ENCODE measurements at places on chromosomes 11 and 22.

DNA sequence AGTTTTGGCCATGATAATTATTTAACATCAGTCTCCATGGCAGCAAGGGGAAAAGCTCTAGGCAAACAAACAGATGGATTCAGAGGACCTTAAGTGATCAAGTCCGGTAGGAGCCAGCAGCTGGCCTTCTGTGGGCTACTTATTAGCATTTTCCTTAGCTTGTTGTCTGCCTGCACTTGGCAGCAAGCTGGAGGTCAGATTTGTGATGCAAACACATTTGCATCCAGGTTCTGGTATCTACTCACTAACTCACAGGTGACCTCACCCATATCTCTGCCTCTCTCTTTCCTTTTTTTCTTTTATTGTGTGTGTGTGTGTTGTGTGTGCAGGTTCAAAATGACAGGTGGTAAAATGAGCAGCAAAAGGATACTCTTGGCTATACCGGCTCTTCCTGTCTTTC lies 32.3 kb downstream of the ARHGAP42 start:
- no peak for DNase-seq

GRCh38 chr11:121881806-121882205 lies 234.2 kb downstream of the BLID start:
- no peak for DNase-seq

DNA sequence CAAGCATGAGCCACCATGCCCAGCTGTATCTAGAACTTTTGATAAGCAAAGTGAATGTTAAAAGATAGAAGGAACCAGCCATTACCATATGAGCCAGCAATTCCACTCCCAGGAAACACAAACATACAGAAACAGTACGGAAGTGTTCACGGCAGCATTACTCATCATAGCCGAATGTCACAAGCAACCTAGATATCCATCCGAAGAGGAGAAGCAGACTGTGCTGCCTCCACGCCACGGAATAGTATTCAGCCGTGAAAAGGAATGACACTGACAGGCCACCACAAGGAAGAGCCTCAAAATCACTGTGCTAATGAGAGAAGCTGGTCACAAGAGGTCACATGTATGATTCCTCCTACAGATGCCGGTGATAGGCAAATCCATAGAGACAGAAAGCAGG lies 17.6 kb upstream of the MGAT3 start:
- no peak for DNase-seq

- DNase-seq: no peak
Measured at GRCh38 chr22:20438678-20439492, 1.3 kb upstream of the SCARF2 start.

DNA sequence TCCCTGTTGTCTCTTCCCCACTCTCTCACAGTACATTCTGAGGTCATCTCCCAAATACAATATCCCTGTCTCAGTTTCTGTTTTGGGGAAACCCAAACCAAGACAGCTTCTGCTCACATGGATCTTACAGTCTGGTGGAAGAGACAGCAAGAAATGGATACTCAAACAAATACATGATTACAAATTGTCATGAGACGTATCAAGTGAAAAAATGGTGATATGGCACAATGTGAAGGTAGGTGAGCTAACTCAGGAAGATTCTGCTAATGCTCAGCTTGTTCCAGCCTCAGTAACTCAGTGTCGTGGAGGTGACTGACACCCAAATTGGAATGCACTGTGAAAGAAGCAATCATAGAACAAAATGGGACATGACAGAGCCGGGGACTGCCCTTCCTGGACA lies 68.3 kb downstream of the CHST1 start:
- no peak for DNase-seq

DNA sequence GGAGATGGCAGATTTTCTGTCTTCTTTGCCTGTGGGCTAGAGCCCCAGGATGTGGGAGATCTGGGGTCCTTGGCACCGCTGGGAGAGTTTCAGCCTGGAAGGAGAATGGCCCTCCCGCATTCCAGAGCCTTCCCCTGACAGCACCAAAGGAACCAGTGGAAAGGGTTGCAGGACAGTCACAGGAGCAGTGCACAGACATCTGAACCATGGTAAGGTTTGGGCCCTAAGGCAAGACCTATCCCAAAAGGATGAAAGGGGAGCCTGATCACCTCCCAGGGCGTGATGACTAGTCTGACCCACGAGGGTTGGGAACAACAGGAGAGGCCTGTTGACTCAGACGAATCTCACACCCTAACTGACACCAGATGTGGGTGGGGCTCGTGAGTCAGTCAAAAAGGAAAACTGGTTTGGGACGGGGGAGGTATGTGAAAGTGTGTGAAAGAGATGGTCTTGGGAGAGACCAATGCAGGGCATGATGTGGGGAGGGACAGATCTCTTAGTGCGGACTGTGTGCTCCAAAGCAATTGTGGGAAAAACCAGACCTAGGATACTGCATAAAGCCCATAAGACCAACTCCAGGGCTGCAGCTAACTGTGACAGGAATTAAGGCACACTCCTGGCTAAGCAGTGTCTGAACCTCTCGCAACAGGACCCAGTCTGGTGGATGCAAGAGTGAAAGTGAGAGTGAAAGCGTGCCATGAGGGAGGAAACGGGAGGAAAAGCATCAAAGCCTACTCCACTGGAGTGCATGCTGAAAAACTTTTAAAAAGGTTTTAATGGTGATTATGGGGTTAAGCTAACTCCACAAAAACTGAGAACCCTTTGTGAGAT lies 39.1 kb upstream of the GLYAT start:
- DNase-seq: no peak

GRCh38 chr11:50379484-50379883 lies 346.8 kb downstream of the OR4C45 start:
- DNase-seq: no peak

- DNase-seq: peak; percentile 39
Measured at GRCh38 chr11:797296-798092, 587 bp downstream of the SLC25A22 start.

- DNase-seq: no peak
Measured at GRCh38 chr11:133047036-133047770, 485.1 kb downstream of the OPCML start.

- DNase-seq: no peak
Measured at GRCh38 chr22:42490243-42490832, 29.3 kb downstream of the RRP7A start.

DNA sequence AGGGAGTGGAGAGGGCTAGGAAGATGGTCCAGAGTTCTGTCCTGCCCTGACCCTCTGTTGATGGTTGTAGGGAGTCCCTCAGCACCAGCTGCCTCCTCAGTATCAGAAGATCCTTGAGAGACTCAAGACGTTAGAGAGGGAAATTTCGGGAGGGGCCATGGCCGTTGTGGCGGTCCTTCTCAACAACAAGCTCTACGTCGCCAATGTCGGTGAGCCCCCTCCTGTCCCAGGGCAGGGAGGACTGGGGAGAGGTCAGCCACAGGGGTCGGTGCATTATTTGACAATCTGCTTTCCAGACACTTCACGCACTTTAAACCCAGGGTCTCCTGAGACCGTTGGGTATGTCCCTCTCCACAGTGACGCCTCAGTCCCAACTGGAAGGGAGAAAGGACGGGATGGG lies 18.1 kb downstream of the TAB1 start:
- DNase-seq: no peak

GRCh38 chr11:130715085-130715876 lies 201.0 kb downstream of the SNX19 start:
- DNase-seq: no peak

DNA sequence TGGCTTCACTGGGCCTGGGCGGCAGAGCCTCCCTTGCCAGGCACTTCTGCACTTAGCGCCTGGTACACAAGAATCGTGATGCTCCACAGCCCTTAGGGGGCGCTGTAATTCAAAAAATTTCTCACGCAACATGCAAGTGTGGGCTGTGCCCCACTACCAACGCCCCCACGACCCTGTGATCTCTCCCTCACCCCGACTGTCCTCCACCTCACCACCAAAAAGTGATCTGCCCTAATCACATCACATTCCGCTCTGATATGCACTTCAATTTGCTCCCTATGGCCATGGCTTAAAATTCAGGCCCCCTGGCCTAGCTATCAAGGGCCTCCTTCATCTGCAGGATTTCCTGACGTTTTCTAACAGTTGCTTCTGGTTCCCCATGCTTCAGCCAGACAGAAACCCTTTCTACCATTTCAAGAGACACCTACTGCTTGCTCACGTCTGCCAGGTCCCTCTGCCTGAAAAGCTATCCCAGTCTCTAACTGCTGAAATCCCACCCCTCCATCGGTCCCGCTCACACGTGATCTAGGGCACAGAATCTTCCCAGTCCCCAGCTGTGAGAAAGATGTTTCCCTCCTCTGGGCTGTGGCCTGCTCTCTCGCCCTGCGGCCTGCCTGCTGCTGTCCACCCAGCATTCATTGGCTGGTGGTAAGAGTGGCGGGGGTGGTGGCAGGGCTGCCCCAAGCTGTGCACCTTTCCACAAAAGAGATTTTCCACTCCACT lies 27.9 kb upstream of the LRRC32 start:
- DNase-seq: no peak

GRCh38 chr22:28348613-28349609 lies 330.7 kb downstream of the TTC28 start:
- DNase-seq: no peak

DNA sequence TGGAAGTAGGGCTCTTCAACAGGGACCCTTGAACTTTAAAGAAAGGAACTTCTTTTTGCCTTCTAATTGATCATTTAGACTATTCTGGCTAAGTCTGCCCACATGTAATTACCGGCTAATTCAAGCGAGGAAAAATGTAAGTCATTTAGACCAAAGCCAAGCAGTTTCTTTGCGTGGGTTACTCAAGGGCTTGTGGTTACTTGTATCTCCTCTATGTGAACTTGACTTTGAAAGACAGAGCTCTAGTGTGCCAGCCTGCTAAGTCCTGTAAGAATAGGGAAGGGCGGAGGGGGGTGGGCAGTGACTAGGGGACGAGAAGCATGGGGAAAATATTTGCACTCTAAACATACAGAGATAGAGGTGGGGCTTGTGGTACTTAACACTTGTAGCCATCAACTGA lies 145.2 kb upstream of the TEAD1 start:
- DNase-seq: no peak

DNA sequence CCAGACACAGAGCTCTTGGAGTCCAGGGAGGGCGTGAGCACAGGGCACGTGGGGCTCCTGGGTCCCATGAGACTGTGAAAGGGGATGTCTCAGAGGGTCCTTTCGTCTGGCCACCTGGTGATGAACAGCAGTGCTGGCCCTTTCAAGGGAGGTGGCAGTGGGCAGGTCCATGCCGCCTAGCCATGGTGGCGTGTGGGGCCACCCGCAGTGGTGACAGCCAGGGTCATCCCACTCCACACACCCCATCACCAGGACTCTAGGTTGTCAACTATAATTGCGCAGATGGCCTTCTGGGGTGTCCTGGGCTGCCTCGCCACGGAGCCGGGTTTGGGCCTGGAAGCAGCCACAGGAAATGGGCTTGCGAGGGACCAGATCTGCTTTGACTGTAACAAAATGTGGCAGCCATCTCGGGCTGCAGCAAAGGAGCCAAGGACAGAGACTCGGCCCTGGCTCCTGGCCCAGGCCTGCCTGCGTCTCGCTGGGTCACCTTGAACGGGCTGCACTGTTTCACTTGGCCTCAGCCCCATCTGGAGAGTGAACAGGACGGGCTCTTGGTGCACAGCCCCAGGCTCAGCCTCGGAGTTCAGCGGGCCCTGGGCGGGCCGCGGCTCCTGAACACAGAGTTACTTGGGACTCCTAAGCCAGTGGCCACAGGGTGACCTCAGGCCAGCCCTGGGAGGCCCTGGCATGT lies 1350.5 kb downstream of the BRD1 start:
- no peak for DNase-seq

DNA sequence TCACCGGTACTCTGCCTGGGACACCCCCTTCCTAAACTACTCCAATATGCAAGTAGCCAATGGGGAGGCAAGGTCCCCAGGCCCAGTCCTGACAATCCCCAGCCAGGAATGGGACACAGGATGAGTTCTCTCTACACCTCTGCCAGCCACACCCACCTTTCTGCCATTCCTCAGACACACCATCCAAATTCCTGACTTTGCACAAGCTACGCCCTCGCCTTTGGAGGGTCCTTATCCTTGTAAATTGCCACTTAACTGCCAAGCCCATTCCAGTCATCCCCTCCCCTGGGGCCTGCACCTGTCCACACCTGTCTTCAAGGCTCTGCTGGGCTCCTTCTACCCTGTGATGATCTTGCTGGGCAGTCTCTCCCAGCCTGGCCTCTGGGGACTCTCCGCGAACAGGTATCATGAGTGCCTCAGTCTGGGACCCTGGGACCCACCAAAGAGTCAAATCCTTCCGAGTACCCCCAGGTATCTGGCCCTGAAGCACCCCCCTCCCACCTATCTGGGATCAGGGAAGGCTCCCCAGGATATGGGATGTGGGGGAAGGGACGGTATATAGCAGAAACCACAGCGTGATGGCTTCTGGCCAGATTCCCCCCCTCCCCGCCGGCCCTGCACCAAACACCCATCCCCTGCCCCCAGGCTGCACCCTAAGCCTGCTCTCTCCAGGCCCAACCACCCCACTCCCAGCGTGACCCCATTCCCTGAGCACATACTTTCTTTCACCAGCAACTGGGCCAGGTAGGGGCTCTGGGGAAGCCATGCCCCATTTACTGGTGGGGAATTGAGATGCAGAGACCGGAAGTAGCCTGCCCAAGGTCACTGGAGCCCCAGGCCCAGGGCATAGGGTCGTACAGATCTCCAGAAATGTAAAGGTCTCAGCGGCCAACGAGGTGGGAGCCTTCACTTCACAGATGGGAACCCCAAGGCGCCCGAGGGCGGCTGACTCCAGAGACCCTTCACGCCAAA lies 806 bp downstream of the ARAP1 start:
- no peak for DNase-seq

- DNase-seq: no peak
Measured at GRCh38 chr11:61331651-61332050, 1.3 kb downstream of the DDB1 start.

DNA sequence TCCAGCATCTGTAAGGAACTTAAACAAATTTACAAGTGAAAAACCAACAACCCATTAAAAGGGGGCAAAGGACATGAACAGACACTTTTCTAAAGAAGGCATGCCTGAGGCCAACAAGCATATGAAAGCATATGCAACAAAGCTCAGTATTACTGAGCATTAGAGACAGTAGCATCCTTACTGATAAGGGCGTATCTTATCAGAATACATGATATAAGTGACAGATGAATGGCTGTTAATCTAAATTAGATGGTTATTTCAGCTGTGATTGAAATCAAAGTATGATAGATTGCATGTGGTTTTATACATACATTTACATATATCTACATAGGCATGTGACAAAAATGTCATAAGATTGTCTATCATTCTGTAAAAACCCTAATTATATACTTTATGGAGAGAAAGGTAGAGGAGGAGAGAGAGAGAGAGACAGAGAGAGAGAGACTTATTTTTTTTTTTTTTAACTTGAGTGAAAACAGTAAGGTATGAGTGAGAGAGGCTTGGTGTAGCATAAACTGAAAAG lies 1240.7 kb downstream of the FAM181B start:
- no peak for DNase-seq

GRCh38 chr11:34175284-34176019 lies 70.0 kb downstream of the NAT10 start:
- DNase-seq: no peak

DNA sequence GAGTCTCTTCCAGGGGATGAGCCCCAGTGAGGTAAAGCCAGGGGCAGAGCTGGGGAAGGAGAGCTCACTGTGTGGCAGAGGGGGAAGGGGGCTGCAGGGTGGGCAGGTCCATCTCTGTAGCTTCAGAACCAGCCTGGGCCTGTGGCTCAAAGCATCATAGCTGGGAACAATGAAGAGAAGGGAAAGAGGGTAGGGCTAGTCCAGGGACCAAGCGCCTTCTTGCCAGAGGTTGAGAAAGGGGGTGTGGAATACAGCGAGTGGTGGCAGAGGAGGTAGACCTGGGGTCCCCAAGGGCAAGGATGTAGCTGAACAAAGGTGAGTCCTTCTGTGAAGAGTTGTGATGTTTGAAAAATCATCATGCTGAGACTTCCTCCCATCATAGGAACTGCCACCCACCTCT lies 1.2 kb upstream of the PLA2G3 start:
- no peak for DNase-seq

- no peak for DNase-seq
Measured at GRCh38 chr22:46728470-46728869, 9.6 kb downstream of the CERK start.

Measured in T-cell (primary cell).